ENCODE measurements at places on chromosomes 6 and 20.

GRCh38 chr20:46341074-46342009, 33.0 kb upstream of the CDH22 start:
- DNase-seq = no peak

DNA sequence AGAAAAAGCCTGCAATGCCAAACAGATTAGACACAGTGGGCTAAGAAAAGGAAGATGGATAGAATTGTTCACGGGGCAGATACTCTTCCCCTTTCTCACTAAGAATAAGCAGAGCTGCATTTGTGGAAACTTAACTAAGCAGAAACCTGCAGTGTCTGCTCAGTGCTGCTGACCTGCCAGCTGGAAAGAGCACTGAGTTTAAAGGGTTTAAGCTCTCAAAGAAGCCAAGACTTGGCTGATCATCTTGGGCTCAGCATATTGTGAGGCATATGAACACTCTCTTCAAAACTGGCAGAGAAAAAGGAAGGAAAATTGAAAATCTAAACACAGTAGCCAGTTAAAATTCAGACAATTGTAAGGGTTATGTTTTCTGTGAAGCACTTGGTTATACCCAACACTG, 711.1 kb upstream of the EPHA7 start:
- DNase-seq = no peak

GRCh38 chr6:145227593-145227992, 507.7 kb downstream of the EPM2A start:
- no peak for DNase-seq

DNA sequence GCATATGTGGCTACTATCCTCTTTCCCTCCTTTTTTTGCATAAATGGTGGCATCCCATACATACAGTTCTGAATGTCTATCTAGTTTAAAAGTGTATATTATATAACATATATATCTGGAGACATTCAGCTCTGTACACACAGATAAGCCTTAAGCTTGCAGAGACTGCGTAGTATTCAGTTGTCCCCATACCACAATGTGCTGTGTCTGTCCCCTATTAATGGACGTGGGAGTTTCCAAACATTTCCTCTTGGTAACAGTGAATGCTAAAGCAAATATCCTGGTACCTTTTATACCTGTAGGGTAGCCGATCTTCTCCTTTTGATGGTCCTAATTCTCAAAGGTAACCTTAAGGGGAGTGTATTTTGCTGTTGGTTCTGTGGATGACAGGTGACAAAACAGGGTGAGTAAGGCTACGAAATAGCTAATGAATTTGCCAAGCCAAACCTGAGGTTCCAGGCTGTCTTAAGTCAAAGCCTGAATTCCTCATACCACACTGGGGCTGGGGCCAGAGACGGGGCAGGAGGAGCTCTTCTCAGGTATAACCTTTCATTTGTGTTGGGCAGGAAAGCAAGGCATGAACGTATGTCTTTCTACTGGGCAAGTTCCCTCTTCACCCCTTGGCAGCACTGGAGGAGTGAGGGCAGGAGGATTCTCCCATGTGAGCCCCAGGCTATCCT, 7.8 kb upstream of the C2 start:
- no peak for DNase-seq

DNA sequence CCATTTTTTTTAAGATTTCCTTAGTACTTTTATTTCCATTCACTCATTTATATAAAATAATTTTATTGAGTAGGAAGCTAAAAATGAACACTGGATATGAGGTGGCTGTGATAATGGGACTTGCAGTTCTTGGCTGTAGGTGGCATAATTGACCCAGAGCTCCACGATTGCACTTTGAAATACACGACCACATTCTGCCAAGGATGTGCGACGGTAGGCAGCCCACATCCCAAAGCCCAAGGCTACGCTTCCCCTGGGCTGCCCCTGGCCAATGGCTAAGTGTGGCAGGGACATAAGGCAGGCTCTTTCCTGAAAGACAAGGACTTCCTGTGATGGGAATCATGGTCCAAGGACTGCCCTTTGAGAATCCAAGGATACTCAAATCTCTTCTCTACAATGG, 43.7 kb upstream of the ADTRP start:
- DNase-seq = no peak

Measured in left lobe of liver (tissue), 2 donors.